ENCODE measurements at places on chromosomes 2 and 18. TPM values are rescaled to one million over a fixed set of nuclear protein-coding genes. Genes with fewer than 3 reads are reported as not detected.

DNA sequence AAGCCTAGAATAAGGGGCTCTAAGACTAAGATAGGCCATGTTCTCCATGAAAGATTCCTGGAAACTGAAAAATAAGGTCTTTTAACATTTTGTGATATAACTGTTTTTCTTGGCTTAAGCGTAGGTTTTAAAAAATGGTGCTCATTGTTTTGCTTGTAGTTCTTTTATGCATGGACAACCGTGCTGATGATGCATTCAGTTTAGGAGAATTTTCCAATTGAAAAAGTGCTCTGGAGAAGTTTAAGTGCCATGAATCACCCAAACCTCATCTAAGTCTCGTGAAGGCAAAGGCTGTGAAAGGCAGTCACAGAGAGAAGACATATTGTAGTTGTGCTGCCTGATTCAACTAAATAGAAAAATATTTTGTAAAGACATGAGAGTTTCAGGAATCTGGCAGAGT lies 111.8 kb upstream of the GAREM1 start:
- DNase-seq, result peak; percentile 4

- DNase-seq, result peak; percentile 97
These were observed at the start of gene COPS8 for GRCh38 chr2:237085248-237086221. TSS of gene COPS8 (plus strand) at chr2:237085889. CDS start at chr2:237085965, 76 bp downstream.

The DUSP19 gene
- total RNA-seq, result 2.0 TPM

- DNase-seq, result no peak
These were observed 2.4 kb downstream of the RTKN start for GRCh38 chr2:74439373-74439772.

GRCh38 chr18:11336241-11336640 lies 186.9 kb upstream of the PIEZO2 start:
- peak; percentile 17 for DNase-seq

The MITD1 gene
- total RNA-seq, result 25.1 TPM

DNA sequence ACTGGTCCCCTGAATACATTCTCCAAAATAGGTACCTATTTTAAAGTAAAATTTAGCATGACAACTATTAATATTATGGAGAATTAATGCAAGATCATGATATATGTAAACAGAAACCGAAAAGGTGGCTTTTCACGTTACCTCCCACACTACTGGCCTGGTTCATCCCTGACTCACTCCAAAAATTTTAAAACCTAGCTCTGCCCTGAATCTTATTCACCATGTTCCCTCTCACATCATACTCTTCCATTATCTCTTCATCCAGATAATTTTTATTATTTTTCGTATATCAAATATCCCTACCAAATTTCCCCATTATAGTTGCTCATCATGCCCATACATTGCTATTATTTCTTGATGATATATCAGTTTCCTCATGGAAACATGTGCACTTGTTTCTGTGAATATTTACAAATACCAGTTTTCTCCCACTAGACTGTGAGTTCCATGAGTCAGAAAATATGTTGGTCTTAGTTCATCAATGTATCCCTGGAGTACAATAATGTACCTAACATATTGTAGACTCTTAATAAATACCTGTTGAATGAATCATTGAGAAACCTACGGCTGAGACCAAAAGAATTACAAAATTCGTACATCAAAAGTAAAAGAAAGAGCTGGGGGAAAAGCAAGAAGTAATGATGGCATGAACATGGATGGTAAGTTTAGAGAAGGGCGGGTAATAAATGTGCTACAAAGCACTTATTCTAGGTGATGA lies 360.1 kb upstream of the CHAC2 start:
- DNase-seq, result no peak

DNA sequence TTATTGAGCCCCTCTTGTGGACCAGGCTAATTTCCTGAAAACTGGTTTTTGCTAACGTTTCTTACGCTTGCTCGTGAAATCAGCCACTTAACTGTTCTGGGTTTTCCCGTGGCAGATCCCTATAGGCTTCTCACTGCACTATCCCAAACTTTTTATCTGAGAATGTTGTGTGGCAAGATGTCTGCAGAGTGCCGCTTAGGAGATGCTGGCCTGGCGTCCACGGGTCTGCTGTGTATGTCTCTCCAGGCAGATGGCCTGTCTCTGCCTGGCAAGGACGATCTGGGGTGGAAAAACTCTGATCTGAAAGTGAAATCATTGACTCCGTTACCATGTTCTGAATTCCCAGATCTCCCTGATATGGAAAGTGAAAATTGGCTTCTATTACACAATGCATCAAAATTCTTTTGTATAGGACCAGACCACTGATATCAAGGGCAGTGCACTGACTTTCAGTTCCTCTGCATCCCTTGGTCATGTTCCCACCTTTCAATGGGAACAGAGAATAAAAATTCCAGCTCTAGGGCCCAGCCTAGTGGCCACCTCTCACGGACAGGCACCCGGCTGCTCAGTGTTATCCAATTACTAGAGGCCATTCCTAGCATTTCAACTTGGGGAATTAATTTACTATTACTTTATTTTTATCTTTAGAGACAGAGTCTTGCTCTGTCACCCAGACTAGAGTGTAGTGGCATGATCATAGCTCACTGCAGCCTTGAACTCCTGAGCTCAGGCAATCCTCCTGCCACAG lies 154.6 kb downstream of the ACOXL start:
- DNase-seq, result no peak

GRCh38 chr18:68694316-68694715 lies 20.6 kb downstream of the TMX3 start:
- DNase-seq, result no peak

The PROKR1 gene
- total RNA-seq, result 0.04 TPM

The MYOM1 gene
- total RNA-seq, result 219 TPM

- DNase-seq, result peak; percentile 90
These were observed 1.3 kb upstream of the FAP start for GRCh38 chr2:162244541-162245031.

The TSGA10 gene
- total RNA-seq, result 7.8 TPM

DNA sequence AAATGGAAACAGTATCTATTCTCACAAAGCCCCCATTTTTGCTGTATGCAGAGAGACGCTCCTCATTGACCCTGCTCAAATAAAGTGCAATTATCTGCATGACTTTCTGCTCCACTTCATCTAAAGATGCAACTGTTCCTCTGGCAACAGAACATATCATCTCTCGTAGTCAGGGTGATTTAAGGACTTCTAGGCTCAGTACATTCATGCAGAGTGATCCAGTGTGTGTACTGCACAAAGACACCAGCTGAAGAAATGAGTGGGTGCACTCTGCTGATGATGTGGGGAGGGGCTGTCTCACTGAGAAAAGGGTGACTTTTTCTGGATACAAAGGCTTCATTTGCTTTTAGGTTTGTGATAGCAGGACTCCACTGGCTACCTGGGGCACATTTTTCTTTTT lies 355.2 kb downstream of the GALNT13 start:
- DNase-seq, result no peak

- DNase-seq, result no peak
These were observed 34.3 kb downstream of the SCN9A start for GRCh38 chr2:166341426-166341825.

DNA sequence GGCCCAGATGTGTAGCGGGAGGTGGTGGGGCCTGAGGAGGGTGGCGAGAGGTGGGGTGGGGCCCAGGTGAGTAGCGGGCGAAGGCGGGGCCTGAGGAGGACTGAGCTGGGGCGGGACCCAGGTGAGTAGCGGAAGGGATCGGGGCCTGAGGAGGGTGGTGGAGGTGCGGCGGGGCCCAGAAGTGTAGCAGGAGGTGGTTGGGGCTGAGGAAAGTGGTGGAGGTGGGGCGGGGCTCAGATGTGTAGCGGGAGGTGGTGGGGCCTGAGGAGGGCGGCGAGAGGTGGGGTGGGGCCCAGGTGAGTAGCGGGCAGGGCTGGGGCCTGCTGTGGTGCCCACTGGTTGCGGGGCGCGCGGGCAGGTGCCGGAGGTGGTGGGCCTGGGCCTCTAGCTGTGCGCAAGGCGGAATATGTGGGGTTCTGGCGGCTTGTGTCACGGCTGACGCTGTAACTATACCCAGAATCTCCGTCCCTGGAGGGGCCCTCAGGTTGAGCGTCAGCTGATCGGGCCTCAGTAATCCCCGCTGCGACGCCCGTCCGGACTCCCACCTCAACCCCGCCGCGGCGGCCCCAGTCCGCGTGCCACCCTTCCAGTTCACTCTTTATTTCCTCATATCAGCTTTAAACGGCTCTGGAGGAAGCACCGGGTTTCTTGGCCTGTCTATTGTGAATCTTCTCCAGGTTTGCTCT lies 866 bp upstream of the SF3B6 start:
- DNase-seq, result peak; percentile 24

DNA sequence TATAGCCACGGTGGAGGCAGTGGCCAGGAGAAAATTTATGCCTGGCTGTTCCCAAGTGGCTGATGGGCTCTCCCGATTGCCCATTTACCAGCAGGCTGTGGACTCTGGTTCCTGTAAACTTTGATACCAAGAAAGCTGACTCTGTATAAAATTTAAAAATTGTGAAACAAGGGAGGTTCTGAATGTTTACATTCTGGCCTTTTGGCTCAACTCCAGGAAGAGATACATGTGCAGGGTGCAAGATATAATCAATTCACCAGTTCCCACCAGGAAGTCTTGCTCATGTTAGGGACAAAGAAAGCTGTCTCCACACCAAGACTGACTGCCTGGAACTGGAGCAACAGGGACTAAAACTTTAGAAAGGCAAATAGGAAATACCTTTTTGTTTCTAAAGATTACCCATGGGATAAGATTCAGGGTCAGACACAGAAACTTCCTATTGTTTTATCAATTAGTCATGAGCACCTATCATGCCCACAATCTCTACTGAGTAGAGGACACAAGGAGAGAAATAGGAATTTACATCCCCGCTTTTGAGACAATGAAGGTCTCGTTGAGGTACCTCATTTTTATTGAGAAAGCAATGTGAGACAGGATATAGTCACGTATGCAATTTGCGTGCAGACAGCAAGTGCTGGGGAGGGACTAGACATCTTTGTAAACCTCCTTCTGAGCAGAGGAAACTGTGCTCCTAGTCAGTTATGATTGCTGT lies 123.5 kb downstream of the LIPG start:
- DNase-seq, result peak; percentile 79

The TDRD15 gene
- total RNA-seq, result not detected

The DSG1 gene
- total RNA-seq, result not detected

The CHST9 gene
- total RNA-seq, result 0.04 TPM

- DNase-seq, result no peak
These were observed 97.1 kb downstream of the SH3RF3 start for GRCh38 chr2:109226128-109226527.

DNA sequence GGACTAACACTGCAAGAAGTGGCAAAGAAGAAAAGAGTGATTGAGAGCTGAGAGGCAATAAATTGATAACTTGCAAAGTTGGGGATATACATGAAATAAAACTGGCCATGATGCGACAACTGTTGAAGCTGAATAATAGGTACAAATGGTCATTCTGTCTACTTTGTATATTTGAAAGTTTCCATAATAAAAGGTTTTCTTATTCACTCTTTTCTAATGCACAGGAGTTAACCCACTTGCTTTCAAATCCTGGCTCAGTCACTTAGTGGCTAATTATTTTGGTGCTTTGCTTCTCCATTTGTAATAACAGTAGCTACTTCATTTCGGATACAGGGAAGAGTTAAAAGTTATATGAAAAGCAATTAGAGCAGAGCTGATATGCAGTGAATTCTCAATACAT lies 159.7 kb upstream of the WDSUB1 start:
- DNase-seq, result no peak

The FEV gene
- total RNA-seq, result not detected

DNA sequence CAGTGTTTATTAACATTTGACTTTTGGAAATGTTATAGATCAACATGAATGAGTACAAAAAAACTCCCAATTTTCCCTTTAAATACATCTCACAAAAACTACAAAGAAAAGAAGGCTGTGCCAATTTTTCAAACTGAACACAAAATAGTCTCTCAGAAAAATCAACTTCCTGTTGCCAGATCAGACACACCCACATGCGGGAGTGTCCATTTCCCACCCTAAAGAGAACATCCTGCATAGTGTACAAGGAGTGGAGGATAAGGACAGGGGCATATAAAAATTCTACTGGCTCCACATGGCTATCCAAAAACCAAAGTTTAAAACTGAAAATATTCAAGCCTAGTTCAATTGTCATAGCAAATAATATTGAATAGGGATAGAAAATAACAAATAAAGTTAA lies 165.3 kb downstream of the ATAD2B start:
- no peak for DNase-seq

GRCh38 chr2:37500031-37500430 lies 155.6 kb downstream of the QPCT start:
- no peak for DNase-seq

DNA sequence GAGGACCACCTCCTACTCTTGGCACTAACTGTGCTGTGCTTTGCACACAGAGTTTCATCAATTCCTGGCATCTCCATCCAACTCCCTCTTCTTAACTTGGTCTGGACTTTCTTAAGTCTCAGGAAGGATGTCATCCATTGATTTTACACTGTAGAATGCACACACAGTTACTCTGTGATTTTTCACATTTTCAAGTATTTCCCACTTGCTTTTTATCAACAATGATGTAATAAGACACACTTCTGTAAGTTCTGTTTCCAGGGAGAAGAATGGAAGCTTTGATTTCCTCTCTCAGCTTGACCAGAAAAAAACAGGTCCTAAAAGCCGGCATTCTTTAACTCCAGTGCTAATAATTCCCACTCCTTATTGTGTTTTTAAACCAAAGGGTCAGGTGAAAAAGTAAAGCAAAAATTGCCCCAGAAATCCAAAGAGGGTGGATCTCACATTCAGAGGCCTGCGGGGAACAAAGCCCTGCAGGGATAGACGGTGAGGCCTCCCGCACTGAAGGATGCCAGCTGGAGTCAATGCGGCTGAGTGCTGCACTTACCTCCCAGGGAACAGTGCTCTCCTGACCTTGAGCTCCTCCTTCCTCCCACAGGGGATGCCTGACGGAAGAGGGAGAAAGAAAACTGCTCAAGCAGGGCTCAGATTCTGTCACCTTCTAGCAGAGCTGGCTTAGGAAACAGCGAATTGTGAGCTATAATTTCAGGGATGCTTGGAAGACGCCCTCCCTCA lies 83.1 kb downstream of the PDCL3 start:
- DNase-seq, result peak; percentile 7

DNA sequence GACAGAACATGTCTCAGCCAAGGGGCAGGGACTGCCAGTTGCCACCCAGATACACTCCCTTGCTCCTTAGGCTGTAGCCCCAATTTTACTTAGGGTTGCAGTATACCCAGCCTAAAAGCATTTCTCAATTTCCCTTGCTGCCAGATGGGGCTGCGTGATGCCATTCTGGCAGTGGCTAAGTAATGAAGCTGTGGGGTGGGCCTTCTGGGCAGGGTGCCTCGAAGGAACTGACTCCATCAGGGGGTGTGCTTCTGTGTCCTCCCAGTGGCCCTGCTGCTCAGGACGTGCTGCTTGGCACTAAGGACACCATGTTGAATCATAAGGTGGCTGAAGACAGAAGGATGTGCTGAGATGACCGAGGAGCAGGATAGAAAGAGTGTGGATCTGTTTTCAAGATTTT lies 74.2 kb downstream of the VWA3B start:
- no peak for DNase-seq

- no peak for DNase-seq
These were observed 7.3 kb downstream of the TGIF1 start for GRCh38 chr18:3457261-3457724.

The CPO gene
- 0.11 TPM for total RNA-seq

DNA sequence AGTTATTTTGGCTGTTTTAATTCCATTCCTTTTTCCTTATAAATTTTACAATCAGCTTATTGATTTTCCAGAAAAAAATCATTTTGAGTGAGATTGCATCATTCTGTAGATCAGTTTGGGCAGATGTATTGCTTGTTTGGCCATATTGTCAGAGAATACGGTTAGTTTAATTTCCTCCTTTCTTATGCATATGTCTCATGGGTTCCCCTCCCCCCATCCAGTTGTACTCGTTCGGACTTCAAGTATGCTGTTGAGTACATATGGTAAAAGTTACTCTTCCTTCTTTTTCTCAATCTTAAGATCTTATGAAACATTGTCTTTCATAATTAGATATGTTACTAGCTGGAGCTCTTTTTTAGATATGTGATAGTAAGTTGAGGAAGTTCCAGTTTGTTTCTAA lies 131.2 kb upstream of the TTC27 start:
- DNase-seq, result no peak

The PDIA6 gene
- 214 TPM for total RNA-seq
